ENCODE measurements at places on chromosomes 3 and 15.

DNA sequence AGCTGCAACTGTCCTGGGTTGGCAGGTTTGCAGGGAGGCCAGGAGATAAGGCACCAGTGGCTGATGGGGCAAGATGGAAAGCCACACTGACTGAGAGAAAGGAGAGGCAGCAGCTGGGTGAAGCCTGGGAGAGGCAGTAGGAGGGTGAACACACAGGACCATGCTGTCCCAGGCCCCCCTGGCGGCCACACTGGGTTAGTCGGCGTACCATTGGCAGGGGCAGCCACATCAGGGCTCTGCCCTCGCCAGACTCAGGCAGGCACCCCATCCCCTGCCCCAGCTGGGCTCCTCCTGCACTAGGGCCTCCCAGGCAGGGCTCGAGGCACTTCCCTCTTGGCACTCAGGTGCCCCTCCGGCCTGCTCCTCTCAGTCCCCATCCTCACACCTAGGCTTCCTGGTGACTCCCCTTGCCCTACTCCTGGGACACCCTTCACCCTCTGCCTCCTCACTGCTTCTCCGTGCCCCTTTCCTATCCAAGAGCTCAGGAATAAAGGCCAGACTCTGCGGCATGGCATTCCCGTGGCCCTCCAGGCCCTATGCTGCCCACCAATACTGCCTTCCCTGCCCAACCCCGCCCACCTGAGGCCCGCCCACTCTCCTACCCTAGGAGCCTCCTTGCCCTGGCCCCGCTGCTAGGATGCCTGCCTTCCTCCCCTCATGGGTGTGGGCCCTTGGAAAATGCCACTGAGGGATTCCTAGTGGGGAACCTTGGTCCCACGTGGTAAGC is 28.7 kb upstream of the DUSP7 start:
- no peak for DNase-seq

GRCh38 chr3:161222662-161223061 is 1.6 kb downstream of the NMD3 start:
- peak; percentile 16 for DNase-seq

- no peak for DNase-seq
These were observed 179.3 kb downstream of the FRMD5 start for GRCh38 chr15:44015545-44016305.

GRCh38 chr15:29704950-29705597 is 117.2 kb downstream of the TJP1 start:
- DNase-seq, result no peak

DNA sequence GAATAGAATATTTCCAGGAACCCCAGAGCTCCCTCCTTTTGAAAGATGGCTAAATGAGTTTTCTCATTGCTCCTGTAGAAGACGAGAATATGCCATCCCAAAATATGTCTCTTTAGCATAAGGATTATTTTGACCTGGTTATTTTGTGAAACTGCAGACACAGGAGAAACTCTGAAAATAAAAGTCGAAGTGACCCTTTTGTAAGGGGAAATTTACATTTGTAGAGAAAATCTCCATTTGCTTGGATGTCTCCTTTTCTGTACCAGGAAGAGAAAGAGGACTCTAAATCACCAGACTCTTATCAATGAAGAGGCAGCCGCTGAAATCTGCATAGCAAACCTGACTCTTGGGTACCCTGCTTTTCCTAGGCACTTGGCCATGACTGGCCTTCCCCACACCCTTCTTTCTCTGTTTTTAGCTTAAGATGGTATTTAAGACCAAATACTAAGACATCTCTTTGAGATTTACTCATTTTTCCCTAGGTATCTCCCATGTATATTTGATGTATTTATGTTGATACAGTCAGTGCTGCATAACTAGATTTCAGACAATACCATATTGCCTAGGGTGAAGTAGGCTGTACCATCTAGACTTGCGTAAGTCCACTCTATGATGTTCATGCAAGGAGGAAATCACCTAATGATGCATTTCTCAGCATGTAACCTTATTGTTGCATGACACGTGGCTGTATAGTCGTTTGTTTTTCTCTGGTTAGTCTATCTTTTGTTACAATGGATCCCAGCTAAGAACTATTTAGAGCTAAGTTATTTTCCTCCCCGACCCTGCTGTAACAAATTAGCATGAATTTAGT is 98.2 kb upstream of the UBE3A start:
- DNase-seq, result no peak

GRCh38 chr3:157816296-157816695 is 289.9 kb downstream of the SHOX2 start:
- no peak for DNase-seq

GRCh38 chr3:160400030-160400701 is 716 bp downstream of the SMC4 start:
- DNase-seq, result peak; percentile 43

- DNase-seq, result no peak
These were observed 173.2 kb downstream of the TLE3 start for GRCh38 chr15:69924531-69924930.

GRCh38 chr3:28841441-28841840 is 439.4 kb upstream of the RBMS3 start:
- no peak for DNase-seq

- DNase-seq, result no peak
These were observed 8.8 kb upstream of the FAM107A start for GRCh38 chr3:58585994-58586393.

DNA sequence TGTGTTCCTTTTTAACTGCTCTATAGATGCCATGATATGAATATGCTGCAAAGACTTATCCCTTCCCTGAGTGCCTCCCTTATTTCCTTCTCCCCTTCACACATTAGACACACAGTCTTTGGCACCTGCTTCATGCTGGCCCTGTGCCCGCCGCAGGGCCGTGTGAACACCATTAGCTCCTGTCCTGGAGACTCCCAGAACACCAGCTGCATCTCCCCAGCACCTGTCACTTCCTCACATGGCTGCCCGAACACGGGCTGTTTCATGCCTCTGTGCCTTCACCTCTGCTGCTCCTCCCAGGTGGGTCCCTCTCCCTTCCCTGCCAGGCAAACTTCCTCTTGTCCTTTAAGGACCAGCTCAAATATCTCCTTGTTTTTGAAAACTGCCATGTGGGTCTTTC is 40.5 kb upstream of the SEC13 start:
- no peak for DNase-seq

DNA sequence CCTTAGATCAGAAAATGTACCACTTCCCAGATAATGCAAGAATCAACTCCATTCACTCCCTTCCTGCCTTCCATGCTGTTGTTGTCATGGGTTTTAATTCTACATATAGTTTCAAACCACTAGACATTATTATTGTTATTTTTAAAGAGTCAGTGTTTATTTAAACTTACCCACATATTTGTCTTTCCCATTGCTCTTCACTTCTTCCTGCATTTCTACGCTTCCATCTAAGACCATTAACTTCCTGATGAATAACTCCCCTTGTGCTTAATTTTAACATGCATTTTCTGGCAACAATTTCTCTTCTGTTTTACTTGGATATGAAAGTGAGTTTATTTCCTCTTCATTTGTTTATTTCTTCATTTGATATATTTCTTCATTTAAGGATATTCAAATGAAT is 127.1 kb upstream of the FHIT start:
- DNase-seq, result no peak

DNA sequence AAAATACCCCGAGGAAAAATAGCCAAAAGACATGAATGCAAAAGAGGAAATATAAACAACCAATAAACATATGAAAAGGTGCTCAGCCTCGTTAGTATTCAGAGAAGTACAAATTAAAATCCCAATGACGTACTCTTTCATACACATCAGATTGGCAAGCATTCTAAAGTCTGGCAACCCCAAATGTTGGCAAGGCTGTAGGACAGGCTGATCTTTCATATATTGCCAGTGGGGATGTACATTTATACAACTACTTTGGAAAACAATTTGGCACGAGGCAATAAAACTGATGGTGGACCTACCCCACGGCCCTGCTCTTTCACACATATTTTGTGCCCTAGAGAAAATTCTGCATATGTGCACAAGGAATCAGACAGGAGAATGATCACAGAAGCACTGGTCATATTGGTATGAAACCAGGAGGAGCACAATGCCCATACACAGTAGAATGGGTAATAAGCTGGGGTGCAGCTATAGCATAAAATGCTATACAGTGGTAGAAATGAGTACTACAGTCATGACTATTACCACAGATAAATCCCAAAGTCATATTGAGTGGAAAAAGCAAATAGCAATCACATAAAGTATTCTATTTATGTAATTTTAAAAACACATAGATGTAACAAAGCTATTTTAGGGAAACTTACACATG is 176.0 kb upstream of the SLC24A5 start:
- DNase-seq, result peak; percentile 4

DNA sequence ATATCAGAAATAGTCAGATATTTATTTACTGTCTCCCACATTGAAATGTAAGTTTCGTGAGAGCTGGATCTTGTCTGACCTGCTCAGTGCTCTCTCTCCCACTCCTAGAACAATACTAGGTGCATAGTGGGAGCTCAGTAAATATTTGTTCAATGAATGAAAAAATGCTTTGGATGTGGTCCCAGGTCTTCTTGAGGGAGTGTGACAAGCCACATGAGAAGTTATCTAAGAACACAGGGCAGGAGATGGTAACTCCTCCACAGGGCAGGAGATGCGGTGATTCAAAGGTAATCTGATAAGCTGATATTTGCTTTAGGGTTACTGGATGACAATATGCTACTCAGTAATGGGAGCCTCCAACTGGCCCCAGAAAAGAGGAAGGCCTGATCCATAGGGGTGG is 25.8 kb upstream of the PLA2G4E start:
- DNase-seq, result no peak

DNA sequence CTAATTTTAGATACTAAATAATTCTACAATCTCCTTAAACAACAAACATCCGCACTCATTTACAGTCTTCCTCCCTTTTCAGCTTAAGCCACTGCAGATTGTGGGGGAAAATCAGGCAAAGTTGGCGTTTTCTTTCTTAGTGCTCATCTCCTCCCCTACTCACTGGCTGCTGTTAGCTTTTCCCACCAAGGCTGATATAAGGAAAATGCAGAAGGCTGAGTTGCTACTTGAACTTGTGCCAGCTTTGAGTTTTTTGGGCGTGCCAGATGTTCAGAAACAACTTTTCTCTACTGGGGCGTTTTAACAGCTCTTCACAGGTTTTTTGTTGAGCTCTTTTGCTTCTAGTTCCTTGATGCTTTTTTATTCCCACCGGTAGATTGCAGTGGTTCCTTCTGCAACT is 222.0 kb downstream of the PYDC2 start:
- DNase-seq, result no peak

DNA sequence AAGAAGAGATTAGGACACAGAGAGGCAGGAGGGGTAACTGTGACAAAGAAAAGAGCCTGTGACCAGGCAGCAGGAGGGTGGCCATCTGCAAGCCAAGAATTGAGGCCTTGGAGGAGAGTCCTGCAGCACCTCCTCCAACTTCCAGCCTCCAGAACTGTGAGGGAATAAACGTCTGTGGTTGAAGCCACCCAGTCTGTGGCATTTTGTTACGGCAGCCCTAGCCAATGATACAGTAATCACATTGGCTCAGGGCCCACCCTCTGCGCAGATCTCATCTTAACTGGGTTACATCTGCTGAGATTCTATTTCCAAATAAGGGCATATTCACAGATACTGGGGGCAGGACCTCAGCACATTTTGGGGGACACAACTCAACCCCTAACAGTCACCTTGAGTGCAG is 11.3 kb downstream of the SELENOS start:
- DNase-seq, result no peak

- DNase-seq, result peak; percentile 49
These were observed 40.3 kb downstream of the ABHD2 start for GRCh38 chr15:89128320-89129122.

DNA sequence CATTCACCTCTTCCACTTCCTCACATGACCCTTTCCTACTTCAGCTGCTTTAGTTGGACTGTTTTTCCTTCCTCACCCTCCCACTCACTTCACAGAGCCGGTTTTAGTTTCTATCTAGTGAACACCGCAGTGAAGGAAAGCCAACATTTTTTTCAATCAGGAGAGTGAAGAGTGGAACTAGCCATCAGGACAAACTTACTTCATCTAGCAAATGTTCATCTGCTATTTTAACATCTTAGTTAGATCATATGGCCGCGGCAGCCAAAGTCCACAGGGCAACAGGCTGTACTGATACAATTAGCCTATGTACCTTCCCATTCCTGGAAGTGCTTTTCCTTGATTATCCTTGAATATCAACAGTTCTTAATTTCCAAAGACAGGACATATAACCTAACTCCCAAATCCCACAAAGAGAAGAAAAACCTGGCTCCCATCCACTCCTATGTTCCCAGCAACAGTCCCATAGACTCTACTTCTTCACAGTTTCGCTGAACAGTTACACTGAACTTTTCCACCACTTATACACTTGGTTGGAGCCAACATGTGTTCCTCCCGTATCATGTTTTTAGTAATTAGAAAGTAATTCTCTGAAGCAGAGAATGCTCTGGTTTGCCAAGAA is 456.2 kb upstream of the THBS1 start:
- DNase-seq, result no peak

All from ELR (cell line).